Stimulated activated CD4-positive, alpha-beta T cell treated with anti-CD3 and anti-CD28 coated beads, Interleukin-12 subunit alpha, Interleukin-12 subunit beta, amount 100 ng/mL, for 24 hours (primary cell): ENCODE measurements at places on chromosomes 3 and 15.

- DNase-seq, result no peak
Measured at GRCh38 chr3:13414040-13414729, 5.9 kb downstream of the NUP210 start.

DNA sequence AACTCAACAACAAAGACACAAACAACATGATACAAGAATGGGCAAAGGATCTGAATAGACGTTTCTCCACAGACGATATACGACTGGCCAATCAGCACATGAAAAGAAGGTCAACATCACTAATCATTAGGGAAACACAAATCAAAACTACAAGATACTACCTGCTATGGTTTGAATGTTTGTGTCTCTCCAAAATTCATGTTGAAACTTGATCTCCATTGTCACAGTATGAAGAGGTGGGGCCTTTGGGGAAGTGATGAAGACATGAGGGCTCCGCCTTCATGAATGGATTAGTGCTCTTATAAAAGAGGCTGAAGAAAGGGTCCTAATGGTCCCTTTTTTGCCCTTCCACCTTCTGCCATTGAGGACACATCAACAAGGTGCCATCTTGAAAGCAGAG is 32.3 kb downstream of the ACAP2 start:
- no peak for DNase-seq

DNA sequence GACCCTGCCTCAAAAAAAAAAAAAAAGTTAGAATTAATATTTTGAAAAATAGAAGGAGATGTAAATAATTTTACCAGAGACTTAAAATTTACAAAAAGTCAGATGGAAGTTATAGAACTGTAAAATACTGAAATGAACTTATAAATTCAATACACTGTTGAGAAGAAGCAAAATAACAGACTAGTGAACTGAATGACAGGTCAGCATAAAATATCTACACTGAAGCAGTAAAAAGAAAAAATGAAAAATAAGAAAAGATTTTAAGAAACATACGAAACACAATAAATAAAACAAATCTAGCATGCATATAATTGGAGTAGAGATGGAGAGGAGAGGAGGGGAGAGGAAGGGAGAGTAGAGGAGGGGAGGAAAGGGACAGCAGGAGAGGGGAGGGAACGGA is 33.3 kb upstream of the TP63 start:
- DNase-seq, result no peak

DNA sequence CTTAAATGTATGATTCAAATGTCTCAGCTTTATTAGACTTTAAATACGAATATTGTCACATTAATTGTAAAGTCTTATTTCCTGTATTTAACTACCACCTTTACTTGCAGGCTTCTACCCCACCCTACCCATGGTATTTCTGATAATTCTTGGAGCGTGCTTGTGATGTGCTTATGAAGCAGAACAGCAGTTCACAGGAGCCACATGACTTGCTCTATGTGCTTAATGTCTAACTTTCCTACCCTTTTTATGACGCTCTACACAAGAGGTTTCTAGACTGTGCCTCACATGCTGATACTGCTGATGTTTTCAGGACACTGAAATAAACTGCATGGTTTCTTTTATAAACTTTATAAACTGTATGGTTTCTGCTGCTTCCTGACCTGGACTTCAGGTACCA is 553.5 kb upstream of the CCDC54 start:
- no peak for DNase-seq

- DNase-seq, result no peak
Measured at GRCh38 chr3:186432189-186432588, 70.2 kb upstream of the DGKG start.
